Urothelium cell line (cell line): ENCODE measurements at places on chromosomes 5 and 9.

- no peak for DNase-seq
Measured at GRCh38 chr5:67092535-67092934, 104.1 kb downstream of the CD180 start.

DNA sequence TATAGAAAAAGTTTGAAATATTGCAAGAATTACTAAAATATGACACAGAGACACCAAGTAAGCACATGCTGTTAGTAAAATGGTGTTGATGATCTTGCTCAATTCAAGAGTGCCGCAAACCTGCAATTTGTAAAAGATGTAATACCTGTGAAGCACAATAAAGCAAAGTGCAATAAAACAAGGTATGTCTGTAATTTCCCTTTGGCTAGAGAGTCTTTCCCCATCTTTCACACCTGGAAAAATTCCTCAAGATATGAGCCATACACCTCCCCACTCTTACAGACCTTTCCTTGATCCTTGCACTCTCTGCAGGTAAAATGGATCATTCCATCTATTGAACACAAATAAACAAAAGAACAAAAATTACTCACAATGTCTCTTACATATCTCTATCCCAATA, 597.8 kb downstream of the EFNA5 start:
- DNase-seq = no peak

DNA sequence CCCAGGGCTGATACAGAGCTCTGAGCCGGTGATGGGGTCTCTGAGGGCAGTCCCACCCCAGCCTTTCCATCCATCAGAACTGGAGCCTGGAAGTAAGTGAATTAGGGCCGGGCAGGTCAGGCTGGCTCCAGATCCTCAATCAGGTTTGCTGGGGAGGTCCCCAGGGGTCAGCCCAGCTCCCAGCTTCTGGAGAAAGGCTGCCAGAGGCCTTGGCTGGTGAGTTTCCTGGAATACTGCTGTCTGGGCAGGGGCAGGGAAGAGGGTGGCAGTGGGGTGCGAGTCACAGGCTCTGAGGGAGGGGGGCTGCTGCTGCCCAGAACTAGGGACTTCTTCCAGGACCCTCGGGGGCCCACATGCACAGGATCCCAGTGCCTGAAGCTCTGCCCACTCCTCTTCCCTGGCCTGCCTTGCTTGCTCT, 200.6 kb upstream of the MVB12B start:
- no peak for DNase-seq

DNA sequence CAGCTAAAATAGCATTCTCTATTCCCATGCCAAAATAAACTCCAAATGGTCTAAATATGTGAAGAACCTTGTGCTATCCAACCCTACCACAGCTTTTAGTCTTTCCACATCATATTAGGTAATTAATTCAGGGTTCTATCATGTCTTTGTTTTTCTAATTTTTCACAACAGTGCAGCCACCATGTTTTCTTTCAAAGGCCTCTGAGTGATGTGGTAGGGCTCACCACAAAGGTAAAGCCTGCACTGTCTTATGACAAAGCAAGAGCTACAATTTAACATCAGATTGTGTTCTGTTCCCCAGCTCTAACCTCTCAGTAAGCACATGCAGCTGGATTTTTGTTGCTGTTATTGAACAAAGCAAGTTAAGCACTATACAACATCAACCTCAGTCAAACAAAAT, 52.4 kb downstream of the MEF2C start:
- no peak for DNase-seq

DNA sequence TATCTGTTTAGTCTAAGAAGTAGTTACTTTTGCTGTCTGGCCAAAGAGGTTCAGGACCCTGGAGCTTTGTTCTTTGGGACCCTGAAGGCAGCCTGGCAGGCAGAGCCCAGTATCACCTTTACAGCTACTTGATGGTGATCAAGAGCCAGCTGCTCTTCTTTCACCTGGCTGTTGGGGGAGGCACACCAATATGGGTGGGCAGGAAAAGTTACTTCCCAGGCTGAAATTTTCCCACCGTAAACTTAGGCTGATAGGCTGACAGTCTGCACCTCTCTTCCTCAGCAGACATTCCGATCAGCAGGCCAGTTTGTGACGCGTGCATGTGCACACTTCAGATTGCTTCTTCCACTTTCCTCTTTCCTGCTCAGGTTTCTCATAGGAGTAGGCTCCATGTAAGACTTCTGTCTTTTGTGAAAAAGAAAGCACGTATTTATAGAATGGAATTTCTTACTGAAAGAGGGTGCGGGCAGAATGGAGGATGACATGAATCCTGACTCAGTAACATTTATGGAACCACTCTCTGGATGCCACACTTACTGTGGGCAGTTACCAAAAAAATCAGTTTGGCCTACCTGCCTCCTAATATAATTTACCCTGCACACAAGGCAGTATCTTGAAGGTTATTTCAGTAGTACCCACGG, 223.9 kb upstream of the DMRT1 start:
- no peak for DNase-seq

- no peak for DNase-seq
Measured at GRCh38 chr5:17355586-17356346, 138.3 kb downstream of the BASP1 start.

DNA sequence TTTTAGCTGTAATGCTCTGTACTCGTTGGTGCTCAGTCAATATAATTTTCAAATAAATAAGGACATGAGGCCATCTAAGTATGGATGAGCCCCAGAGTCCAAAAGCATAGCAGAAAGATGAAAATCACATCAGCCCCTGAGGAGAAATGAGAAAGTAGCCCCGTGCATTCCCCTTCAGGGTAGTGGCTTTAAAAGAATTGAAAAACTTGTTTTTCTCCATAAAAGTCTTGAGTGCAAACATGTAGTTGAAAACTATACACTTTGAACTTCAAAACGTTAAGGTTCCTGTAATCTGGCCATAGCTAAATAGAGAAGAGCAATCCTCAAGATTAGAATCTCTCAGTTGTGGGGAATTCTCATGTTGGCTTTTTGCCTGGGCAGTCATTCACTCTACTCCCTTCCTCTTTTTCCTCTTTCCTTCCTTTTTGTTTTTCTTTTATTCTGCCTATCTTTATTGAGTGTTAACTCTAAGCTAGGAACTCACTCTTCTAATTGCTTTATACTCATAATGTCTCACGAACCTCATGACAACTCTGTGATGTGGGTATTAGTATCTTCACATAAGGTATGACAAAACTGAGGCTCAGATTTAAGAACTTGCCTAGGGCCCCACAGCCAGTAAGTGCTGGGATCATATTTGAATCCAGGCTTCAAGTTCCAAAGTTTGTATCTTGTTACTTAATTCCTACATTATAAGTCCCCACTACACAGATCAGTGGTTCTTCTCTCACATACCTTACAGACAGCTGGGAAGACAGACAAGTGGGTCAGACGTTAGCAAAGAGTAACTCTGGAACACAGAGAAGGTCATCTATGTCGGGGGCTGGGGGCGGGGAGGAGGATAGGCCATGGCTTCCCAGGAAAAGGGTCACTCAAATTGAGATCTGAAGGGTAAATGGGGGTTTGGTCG, 46.4 kb upstream of the ABCA1 start:
- no peak for DNase-seq

DNA sequence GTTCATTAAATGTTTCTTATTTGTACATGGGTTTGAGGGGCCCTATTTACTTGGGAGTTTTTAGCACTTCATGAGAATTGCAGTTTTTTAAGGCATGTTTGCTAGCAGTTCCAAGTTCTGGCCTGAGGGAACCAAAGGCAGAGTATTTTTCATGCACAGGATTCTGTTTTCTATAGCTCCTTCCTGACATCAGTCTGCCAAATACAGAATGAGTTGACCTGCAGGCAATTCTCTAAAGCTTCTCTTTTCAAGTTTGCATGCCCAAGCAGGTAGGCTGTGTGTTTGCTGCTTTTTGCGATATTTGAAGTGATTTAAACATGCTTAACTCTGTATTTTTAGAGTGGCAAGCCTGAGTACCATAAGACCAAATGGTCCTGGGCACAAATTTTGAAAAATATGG, 75.8 kb downstream of the AOPEP start:
- DNase-seq = no peak

DNA sequence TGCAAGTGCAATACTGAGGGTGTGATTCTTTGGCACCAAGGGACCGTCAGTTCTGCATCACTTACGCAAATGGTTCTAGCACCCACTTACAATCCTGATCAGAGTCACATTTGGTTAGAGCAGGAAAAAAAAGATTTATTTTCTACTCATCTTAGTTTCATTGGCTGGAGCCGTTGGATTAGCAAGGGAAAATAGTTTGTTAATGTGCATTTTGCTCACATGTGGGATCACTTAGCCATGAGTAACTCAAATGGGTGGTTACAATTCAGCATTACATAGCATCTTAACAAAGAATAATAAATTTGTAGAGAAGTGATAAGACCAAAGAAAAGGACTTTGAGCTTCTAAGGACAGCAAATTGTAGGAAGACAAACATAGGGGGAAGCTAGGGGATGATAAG, 216.9 kb downstream of the AUH start:
- no peak for DNase-seq

GRCh38 chr9:97521576-97522333, 20.3 kb downstream of the TMOD1 start:
- DNase-seq = no peak

DNA sequence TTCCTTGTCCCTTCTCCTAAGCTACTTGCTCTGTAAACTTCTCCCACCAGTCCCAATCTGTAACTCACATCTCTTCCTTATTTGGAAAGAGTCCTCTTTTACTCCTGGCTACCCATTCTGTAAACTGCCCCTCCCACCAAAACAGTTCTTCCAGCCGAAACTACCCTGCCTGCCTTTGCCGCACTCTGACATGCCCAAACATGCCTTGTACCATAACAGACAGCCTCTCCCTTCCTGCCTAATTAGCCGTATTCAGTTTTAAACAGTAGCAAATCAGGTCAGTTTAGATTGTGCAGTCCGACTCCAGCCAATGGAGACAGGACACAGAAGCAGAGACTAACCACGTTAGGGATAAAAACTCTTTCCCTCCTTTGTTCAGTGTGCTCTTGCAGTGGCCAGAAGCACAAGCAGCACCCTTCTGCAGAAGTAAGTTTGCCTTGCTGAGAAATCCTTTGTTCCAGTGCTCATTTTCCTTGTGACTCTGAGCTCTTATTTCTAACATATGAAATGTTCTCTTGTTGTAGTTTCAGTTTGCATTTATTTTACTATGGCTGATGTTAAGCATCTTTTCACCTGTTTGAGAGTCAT, 5.4 kb upstream of the GLT6D1 start:
- DNase-seq = no peak

DNA sequence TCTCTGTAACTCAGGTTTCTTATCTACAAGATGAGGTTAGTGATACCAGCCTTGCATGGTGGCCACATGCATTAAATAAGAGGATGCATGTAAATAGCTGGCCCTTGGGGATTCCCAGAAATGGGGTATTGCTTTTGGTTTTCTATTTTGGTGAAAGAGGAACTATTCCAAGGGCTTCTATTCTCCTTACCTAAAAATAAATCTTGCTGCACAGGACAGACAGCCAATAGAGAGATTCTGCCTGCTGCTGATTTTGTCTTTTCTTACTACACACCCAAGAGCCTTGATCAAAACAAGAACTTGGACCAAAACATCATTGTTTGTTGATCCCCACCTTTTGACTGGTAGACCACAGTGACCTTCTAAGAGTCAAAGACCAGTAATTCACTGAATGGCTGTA, 161.8 kb downstream of the PJA2 start:
- no peak for DNase-seq

GRCh38 chr5:132766020-132766805, 10.8 kb downstream of the SEPTIN8 start:
- DNase-seq = no peak

DNA sequence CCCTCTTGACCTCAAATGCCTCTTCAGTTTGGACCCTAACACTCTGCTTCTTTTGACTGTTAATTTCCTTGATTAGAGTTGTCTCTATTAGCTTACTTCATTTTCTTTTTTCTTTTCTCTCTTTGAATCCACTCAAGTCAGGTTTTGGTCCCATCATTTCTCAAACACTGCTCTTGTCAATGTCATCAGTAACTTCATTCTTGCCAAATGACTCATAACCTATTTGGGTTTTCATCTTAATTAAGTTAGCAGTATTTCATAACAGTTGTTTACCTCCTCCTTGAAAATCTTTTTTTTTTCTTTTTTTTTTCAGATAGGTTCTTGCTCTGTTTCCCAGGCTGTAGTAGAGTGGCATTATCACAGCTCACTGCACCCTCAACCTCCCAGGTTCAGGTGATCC, 119.6 kb downstream of the PARP8 start:
- DNase-seq = no peak

DNA sequence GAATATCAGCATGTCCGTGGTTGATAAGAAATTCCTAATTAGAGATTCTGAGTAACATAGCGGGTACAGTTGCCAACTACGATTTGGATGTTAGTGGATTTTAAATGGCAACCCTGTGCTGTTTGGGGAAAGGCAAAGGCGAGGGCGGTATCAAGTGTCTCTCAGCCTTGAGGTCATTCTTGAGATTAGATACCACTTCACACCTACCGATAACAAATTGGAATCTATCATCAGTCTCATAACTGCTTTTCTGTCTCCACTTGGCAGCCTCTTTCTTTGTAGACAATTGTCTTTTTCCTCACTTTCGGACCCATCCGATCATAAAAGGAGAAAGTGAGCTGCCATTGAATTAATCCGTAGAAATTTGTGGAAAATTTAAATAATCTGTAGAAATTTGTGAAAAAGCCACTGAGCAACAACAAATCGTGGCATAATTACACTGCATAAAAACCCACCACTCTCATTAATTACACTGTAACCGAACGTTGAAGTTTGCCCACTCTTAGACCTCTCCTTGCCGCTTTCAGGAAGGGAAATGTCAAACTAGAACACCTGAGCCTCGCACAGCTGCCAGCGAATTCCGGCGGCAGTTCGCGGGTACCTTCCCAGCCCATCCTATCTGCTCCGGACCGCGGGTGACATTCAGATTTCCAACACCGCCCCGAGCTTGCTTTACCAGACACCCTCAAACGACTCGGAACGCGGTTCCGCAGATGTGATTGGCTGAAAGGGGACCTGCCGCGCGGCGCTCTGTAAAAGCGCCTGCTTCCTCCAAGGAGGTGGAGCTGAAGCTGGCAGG, 849 bp upstream of the RGMB start:
- DNase-seq = peak; percentile 75

GRCh38 chr5:95957561-95958203, 4.0 kb downstream of the ELL2 start:
- no peak for DNase-seq

- DNase-seq = no peak
Measured at GRCh38 chr5:150554857-150555256, 46.9 kb downstream of the NDST1 start.

DNA sequence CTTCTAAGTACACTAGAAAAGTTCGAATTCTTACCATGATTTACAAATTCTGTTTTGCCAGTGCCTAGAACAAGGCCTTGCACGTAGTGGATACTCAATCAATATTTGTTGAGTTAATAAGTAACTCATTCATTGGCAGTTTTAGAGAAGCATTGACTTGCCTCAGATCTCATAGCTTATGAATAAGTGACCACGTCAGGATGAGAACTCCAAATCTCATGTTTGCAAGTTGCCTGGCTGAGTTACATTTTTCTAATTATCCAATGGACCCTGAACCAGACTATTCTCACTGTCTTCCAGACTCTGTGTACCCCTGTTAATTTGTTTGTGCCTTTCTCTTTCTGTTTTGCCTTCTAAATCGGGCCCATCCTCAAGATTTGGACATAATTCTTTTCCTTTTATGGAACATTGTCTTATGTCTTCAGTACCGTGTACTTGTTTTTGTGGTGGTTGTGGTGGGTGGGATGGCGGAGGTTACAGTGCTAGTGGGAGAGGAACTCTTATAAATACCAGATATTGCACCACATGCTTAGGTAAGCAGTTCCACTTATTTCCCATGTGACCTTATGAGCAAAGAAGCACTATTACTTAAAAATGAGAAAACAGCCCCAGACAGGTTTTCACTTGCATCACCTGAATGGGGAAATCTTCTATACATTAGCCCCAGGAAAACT, 96.3 kb downstream of the UNC13B start:
- no peak for DNase-seq

- no peak for DNase-seq
Measured at GRCh38 chr9:129381481-129381957, 203.5 kb upstream of the IER5L start.
